Right kidney (tissue), 9 donors: ENCODE measurements at places on chromosomes 1 and 21.

DNA sequence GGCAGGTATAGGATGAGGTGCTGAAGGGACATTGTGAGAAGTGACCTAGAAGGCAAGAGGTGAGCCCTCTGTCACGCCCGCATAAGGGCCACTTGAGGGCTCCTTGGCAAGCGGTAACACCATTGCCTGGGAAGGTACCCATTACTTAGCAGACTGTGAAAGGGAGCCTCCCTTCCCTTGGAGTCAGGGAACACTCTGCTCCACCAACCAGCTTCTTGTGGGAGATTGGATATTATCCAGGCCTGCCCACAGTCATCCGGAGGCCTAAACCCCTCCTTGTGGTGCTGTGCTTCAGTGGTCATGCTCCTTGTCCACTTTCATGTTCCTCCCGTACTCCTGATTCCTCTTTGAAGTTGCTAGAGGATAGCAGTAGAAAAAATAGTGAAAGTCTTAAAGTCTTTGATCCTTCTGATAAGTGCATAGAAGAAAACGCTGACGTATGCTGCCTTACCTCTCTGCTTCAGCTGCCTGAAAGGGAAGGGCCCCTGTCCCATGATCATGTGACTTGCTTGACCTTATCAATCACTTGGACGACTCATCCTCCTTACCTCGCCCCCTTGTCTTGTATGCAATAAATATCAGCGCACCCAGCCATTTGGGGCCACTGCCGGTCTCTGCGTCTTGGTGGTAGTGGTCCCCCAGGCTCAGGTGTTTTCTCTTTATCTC is 16.0 kb downstream of the RBBP4 start:
- DNase-seq = no peak

DNA sequence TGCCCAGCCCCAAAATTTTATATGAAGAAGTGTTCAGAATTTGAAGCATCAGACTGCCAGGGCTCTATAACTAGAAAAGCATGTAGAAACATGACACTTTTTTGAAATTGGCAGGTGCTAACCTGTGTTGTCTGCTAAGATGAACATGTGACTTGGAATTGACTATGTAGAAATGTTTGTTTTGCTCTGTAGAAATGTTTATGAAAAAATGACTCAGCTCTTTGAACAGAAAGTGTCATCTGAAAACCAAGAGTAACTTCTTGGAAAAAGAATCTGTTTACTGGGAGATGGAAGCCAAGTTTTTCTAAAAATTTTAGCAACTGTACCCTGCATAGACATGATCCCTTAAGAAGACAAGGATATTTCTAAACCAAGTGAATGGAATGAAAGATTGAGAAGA is 59.2 kb downstream of the LHX9 start:
- DNase-seq = no peak

DNA sequence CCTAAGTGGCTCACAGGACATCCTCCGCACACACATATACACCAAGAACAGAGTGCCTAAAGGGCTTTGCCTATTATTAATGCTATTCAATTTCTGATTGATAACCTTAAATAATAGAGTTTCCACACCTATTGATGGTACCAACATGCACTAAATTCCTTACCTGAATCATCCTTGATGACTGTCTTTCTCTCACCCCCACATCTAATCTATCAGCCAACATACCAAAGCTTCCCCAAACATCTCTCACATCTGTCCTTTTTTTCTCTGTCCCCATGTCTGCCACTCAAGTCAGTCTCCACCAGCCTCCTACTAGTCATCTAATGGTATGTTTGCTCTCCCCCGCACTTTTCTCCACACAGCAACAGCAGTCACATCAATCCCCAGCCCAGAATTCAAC is 174.4 kb downstream of the DSCAM start:
- no peak for DNase-seq

DNA sequence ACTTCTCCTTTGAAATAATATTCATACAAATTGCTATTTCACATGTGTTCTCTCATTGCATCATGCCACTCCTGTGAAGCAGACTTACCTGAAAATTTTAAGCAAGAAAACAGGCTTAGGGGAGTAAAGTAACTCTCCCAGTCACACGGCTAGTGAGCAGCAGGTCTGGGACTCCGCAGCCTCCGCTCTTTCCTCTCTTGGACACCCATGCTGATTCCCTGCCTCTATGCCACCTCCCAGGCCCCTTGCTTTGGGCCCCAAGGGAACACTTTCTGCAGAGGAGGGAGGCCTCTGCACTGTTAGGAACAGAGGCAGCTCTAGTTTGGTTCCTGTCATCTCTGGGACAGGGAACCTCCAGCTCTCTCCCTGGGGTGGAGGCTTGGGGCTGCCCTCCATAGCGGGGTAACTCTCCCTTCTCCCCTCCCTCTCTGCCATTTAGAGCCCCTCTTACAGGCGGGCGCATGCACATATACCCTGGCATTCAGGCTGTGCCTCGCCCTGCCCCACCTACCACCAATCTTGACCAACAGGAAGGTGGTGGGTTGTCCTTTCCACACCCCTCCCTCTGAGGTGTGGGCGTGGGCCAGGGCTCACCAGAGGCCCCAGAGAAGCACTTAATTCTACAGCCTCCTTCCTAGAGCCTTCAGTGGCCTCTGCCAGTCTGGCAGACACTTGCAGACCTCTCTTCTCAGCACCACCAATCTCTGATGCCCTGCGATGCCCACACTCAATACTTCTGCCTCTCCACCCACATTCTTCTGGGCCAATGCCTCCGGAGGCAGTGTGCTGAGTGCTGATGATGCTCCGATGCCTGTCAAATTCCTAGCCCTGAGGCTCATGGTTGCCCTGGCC is at the start of gene RXFP4:
Gene RXFP4, plus strand, starts transcription at position 646 of the 852 bp plus-strand sequence. Its CDS starts 72 bp downstream, at position 718.
- DNase-seq = peak; percentile 42

- DNase-seq = no peak
Observed at GRCh38 chr1:117645343-117645742, 39.5 kb downstream of the TENT5C start.

- no peak for DNase-seq
Observed at GRCh38 chr21:42820616-42821465, 58.5 kb downstream of the WDR4 start.

GRCh38 chr1:151143986-151144385 is 2.4 kb downstream of the SEMA6C start:
- no peak for DNase-seq

DNA sequence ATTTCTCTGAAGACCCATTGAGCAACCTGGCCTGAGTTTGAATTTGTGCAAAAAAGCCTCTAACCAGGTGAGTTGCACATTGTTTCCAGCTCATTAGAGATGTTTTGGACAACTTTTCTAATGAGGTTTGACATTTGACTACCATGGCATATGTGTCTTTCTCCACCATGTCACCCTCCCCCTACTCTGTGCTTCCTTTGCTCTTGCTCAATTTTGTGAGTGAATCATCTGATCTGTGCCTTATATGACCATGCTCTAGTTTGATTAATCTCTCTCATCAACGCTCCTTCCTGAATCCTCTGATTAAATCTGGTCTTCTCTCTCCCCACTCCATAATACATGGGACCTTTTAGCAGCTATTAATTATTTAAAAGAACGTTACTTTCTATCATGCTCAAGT is 144.8 kb upstream of the SAMSN1 start:
- no peak for DNase-seq

DNA sequence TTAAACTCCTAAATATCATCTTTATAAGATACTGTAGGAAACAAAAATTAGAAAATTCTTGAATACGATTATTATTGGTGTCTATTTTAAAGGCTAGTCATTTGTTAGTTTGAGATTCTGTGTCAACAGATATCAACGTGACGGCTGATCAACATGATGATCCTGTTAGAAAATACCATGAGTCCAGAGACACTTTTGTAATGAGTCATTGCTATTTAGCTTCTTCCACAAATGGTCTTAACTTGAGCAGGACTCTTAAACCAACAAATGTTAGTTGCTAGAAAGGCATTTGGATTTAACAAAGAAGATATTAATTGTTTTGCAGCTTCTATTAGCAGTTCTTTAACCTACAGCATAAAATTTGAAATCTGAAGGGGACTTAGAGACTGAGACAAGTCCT is 131.2 kb downstream of the TGFB2 start:
- DNase-seq = no peak

GRCh38 chr1:67773462-67773861 is 59.8 kb downstream of the GNG12 start:
- no peak for DNase-seq

GRCh38 chr1:107974090-107974489 is 9.1 kb upstream of the VAV3 start:
- no peak for DNase-seq

- DNase-seq = no peak
Observed at GRCh38 chr1:36835696-36836095, 198.6 kb downstream of the GRIK3 start.

DNA sequence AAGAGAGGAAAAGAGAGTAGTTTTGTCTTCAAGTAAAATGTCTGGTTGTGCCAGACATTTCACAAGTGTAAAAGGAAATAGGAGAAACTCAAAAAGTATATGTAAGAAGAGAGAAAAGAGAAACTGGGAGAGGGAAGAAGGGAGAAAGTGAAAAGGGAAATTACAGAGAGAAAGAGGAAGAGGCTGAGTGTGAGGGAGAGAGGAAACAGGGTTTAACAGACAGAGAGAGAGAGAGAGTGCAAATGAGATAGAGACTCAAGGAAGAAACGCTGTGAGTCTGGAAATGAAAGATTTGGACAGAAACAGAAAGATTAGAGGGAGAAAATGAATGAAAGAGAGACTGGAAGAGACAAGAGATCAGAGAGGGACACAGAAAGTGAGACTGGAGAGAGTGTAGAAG is 806.2 kb downstream of the PLA2G4A start:
- DNase-seq = no peak

- DNase-seq = peak; percentile 62
Observed at GRCh38 chr1:197918807-197919345, 1.7 kb downstream of the LHX9 start.

GRCh38 chr1:217525773-217526490 is 105.0 kb downstream of the GPATCH2 start:
- DNase-seq = no peak

DNA sequence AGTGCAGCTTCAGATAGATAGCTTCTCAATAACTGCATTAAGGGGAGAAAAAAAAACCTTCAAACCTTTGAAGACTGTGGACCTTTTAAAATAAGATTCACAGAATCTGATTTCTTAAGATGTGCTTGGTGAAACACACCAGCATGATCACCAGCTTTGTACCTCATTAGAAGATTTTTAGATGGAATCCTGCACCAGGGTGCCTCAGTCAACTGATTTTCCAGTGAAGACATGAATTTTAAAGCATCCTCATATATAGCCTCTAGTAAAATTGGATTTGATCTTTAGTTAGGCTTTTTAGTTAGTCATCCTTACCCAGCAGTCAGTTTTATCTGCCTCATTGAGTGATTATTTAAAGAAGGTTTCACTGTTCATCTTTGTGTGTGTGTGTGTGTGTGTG is 208.6 kb upstream of the DEPDC1 start:
- no peak for DNase-seq

GRCh38 chr1:233909195-233909594 is 4.7 kb downstream of the SLC35F3 start:
- no peak for DNase-seq

- DNase-seq = peak; percentile 69
Observed at GRCh38 chr1:87335175-87335884, 6.7 kb downstream of the LMO4 start.

GRCh38 chr1:205067031-205067430 is 17.2 kb downstream of the TMEM81 start:
- DNase-seq = no peak

GRCh38 chr21:27423906-27424595 is 457.2 kb upstream of the ADAMTS5 start:
- DNase-seq = no peak

DNA sequence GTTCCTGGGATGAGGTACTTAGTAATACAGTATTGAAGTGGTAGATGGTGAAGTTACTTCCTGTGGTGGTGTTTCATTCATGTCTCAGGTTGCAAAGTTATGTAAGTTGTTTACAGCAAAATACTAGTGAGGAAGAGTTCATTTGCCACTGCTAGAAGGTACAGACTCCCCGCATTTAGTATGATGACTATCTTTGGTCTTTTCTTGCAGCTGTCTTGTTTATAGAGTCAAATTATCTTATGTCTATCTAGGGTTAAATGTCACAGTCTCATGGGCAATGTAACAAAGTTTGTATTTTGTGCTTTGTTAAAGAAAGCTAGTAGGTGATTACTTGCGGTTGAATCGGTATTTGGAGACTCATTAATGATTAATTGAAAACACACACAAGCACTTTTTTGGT is 50.2 kb downstream of the LRRC8D start:
- DNase-seq = no peak

DNA sequence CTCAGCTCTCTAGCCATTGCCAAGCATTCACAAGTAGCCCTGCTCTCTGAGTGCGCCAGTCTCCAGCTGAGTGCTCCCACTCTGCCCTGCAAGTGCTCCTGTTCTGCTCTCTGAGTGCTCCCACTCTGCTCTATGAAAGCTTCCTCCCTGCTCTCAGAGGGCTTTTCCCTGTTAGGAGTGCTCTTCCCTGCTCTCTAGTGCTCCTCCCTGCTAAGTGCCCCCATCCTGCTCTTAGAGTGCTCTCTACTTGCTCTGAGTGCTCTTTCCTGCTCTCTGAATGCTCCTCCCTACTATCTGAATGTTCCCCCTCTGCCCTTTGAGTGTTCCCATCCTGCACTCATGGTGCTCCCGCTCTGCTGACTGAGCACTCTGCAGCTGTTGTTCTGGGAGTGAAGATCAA is 555.4 kb downstream of the NPHP4 start:
- DNase-seq = no peak

GRCh38 chr1:46190539-46190938 is 7.7 kb downstream of the POMGNT1 start:
- no peak for DNase-seq

DNA sequence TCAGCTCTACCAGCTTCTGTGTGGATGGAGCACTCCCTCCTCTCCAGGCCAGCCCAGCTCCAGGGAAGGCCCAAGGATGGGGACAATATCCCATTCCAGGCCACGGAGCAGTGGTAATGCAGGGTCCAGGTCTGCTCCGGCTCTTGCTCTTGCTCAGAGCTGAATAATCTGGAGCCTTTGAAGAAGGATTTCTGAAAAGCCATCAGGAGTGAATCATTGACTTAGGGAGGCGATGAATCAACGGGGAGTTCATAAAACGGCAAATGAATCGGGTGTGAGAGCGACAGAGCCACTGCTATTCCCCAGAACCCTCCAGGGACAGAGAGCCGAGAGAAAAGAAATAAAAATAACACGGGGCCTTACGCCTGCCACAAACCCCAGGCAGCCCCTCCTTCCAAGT is 7.7 kb downstream of the POU3F1 start:
- no peak for DNase-seq

DNA sequence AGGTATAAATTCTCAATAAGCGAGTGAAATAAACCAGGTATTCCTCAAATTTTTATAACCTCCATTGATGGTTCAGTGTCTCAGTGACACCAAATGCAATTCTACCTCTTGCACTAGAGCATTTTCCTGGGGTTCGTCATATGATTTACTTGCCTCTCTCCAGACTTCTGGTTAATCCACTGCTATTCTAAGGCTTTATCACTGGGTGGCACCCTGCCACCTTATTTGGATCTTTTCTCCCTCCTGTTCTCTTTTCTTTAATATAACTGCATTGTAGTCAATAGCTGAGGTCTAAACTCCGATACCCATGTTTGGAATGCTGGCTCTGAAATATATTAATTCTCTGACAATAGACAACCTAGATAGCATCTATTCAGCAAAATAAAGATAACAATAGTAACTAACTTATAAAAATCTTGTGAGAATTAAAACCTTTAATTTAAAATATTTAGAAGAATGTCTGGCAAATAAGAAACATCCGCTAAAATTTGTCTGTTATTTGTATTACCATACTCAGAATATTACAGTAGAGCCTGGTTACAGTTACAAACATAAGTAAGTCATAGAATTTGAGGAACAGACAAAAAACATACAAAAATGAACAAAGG is 436.4 kb downstream of the PLA2G4A start:
- DNase-seq = peak; percentile 4
